ENCODE measurements at places on chromosomes 5 and 9.

GRCh38 chr9:23379842-23380241 is 446.2 kb downstream of the ELAVL2 start:
- DNase-seq: no peak

- DNase-seq: no peak
Observed at GRCh38 chr5:134504629-134505300, 20.7 kb upstream of the JADE2 start.

DNA sequence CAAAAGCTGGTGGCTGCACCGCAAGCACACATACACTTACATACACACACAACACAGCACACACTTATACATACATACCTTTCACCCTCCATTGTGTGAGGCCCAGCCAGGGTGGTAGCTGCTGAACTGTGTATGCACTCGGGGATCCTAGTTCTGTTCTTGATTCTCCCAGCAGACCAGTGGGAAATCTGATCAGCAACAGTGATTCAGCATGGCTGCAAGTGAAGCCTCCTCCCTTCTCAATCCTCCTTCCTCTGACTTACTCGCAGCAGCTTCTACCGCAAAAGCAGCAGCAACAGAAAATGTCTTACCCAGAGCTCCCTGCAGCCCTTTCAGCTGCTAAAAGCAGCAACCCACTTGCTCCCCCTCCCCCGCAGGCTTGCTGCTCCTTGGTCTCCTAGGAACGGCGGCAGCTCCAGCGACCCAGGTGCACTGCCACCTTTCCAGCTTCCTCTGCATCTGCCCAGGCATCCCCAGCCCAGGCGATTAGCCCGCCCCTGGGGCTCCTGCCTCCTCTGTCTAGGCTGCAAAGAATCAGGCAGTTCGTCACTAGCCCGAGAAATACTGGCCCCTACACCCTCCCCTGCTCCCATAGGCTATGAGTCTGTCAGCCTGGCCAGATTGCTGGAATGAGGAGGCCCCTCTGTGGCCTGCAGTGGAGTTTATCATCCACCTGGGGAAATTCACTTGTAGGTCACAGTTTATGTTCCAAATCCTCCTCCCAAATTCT is at the start of gene KLHL3:
Gene KLHL3 (minus strand): TSS at position 535 of the 730 bp plus-strand sequence. CDS start 443 bp downstream, at position 92.
- DNase-seq: peak; percentile 46

DNA sequence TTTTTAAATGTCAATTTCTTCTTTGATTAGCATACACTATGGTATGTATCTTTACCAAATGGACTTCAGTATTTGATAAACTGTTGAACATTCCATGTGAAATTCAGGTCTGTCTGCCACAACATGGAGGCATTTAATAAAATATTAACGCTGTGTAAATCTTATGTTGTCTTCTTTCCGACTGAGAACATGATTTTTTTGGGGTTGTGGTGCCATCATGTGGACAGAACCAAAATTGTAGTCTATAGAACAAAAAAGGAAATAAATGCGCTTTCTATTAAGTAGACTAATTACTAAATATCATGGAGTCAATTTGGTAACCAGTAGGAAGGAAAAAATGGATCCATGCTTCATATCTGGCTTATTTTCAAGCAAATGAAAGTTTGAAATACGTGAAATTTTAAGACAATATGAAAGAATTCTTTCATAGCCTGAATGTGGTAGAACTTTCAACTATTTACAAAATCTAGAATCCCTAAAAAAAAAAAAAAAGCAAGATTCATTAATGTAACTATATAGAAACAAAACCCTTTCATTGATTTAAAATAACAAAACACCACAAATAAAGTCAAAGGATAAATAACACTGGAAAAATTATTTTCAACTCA is 2.8 kb upstream of the PLK2 start:
- no peak for DNase-seq

- DNase-seq: no peak
Observed at GRCh38 chr5:31471916-31472315, 60.0 kb downstream of the DROSHA start.

- no peak for DNase-seq
Observed at GRCh38 chr9:13898957-13899356, 415.0 kb downstream of the NFIB start.

GRCh38 chr5:160060001-160060400 is 51.1 kb downstream of the TTC1 start:
- DNase-seq: no peak

- DNase-seq: peak; percentile 98
Observed at GRCh38 chr5:140174465-140175366, at the start of gene CYSTM1. CYSTM1 (plus strand) TSS chr5:140175188; CDS start chr5:140194466, 19,278 bp downstream.

- DNase-seq: no peak
Observed at GRCh38 chr9:133490865-133491655, 12.2 kb upstream of the SLC2A6 start.

- no peak for DNase-seq
Observed at GRCh38 chr5:160419458-160420330, 813 bp upstream of the SLU7 start.

DNA sequence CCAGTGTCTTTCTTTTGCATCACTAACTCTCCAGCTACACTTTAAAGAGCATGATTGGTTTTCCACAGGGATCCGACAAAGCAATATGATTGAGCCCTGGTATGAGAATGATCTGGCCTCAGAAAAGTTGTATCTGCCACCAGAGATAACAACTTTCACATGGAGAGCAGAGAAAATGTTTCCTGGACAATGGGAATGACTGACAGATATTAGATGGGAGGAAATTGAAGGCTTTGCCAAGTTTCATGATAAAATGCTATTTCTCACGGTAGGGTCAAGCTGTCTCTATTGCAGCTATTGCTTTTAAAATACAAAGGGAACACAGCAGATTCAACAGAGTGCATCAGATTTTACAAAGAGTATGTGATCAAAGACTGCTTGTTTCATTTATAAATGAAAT is 56.4 kb upstream of the GLIS3 start:
- DNase-seq: no peak

- DNase-seq: peak; percentile 60
Observed at GRCh38 chr9:85741095-85741874, 469 bp downstream of the AGTPBP1 start.

- DNase-seq: peak; percentile 67
Observed at GRCh38 chr9:114606597-114607207, 4.4 kb upstream of the TMEM268 start.

DNA sequence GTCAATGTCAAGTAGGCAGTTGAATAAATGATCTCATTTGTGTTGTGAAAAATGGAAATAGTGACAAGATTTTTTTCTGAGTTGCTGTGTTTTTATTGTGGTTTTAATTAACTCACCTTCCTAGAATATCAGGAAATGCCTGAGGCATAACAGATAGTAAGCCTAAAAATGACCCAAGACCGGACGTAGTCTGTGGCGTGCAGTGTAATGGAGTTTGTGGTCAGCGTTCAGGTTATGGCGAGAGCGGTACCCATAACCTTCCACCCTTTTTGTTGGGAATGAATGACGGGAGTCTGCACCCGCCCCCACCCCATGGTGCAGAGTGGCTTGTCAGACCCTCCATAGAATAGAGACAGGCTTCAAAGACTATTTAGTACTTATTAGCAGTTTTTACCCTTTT is 119.3 kb downstream of the GALNT10 start:
- no peak for DNase-seq

DNA sequence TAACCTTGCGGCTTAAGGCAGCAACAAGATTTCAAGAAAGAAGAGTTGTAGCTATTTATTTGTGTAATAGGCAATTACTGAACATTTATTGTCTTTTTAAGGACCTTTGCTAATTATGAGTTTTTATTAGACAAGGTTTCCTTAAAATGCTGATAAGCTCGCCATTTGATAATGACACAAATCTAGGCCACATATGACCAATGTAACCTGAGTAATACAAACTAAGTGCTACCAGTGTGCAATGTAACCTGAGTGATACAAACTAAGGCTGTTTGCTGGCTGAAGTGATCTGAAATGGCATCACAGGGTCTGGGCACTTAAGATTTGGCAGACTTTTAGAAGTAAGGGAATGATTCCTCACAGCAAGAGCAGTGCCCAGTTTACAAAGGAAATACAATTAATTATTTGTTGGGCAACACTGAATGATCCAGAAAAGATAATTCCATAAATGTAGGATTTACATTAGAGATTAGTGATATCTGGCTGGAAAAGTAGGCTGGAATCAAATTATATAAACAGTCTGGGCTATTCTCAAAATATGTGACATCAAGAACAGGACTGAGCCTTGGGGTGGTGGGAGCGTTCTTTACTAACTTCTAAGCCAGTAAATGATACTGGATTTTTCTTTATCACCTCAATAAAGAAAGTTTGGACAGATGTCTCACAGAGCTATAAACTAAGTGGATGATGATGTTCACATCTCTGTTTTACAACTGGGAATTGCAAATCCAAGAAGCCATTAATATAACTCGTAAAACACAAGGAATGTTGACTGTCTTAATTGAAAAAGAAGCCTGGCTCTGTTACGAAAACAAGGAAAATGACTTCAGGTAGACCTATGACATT is 54.8 kb downstream of the MRPS27 start:
- DNase-seq: no peak

GRCh38 chr5:98570010-98570409 is 203.5 kb upstream of the RGMB start:
- no peak for DNase-seq

- no peak for DNase-seq
Observed at GRCh38 chr5:152853361-152853760, 448.3 kb upstream of the NMUR2 start.

DNA sequence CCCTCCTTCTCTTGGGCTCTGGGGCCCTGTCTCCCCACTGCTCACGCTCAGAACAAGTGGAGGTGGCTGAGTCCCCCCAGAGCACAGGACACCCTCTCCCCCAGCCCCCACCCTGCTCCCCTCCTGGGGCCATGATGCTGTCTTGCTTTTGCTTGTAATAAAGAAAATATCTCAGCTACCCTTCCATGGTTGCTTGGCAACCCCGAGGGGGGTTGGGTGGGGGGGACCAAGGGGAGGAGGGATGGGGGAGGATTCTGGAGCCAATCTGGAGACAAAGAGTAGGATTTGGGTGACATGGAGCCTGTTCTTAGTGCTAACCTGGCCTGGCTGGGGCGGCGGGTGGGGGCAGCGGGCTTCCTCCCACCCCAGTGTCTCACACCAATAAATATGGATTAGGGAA is 16.1 kb upstream of the CERCAM start:
- no peak for DNase-seq

DNA sequence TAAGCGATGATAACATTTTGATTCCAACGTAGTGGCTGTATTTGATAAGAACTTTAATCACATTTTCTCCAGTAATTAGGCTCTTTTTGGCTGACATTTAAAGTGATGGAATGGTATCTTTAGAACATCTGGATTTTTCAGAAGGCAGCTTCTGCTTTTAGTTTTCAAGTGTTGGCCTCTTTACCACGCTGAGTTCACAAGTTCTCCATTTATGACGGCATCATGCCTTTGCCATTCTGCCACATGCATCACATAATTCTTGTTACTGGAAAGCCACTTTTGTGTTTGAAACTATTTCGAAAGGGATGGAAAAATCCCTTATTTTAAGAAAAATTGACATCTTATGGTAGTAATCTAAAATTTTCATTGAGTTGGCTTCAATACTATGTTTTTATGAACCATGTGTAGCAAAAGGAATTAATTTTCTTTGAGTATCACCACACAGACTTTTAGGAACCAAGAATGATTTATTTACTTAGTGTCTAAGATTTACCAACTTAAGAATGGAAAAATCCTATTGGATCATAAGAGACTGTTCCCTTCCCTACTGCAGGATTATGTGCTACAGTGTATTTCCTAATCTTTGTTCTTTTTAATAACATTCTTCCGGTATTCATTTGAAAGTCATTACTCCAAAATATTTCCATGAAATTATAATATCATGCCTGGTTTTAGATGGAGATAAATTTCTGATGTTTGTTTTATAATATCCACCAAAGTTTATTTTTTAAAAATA is 344.2 kb downstream of the ADGRV1 start:
- DNase-seq: no peak

DNA sequence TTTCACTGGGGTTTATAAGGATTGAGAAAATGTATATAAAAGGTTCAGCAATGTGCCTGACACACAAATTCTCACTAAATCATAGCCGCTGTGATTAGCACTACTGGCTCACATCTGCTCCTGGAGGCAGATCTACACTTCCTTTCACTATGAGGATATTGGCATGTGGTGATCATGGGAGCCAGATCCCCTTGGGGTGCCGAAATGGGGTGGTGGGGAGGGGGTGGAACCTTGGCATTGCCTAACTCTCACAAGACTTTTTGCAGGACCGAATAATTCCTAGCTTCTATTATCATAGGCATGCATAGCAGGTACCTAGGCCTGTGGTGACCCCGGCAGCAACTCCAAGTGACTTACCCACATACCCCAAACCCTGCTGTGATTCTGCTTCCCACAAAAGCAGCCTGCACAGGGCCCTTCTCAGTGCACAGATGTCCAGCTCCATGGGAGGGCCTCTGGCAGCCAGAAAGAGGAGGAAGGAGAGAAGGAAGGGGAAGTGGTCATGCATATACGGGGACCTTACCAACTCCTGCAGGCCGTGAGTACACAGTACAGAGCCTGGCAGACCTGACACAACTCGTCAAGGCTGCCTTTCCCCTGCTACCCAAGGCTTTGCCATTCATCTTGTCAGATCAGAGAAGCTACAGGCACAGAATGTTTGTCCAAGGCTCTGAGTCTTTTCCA is 61.3 kb upstream of the IQGAP2 start:
- no peak for DNase-seq

- no peak for DNase-seq
Observed at GRCh38 chr9:106503759-106504158, 359.2 kb upstream of the ZNF462 start.

DNA sequence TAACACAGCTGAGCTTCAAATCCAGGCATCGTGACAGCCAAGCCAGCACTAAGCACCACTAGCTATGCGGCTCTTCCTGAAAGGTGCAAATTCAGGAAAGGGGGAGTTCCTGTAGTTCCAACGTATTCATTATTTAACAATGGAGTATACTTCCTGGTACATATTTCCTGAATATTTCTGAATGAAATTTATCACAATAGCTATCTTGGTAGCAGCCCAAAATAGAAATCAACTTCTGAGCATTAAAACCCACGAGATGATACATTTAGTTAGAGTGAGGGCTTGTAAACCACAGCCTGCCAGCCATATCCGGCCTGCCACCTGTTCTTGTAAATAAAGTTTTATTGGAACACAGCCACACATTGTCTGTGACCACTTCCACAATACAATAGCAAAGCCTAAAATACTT is 109.7 kb upstream of the RETREG1 start:
- DNase-seq: no peak

DNA sequence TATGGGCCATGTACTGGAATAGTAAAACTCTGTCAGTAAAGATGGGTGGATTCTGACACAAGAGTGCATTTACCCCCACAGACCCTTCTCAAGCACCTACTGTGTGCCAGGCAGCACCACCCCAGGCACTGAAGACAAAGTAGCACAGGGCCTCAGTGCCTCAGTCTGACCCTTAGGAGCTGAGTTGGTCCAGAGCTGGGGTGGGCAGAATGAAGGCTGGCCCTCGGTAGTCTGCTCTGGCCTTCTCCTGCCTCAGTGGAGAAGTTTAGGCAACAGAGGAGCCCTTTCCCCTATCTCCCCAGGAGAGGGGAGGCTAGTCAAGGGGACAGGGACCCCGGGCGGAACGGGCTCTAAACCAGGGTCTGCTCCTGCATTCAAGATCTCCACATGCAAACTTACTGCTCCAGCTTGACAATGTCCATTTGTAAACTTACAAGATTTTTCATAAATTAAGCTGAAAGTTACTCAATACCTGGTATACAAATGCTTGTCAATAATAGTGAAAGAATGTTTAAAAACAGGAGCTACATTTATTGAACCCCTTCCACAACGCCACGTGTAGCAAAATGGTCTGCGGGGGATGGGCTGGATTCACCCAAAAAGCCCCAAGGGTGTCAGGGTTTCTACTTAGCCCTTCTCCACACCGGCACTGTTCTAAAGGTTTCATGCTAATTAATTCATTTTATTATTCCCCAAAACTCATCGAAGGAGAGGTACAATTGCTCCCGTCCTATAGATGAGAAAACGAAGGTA is 1.5 kb downstream of the VDAC1 start:
- peak; percentile 22 for DNase-seq
